ENCODE measurements at places on chromosomes 13 and 19.
A peak's percentile ranks its signal among the peaks of the same experiment; 100 is the strongest.

GRCh38 chr19:21127898-21128297 lies 13.9 kb upstream of the ZNF431 start:
- no peak for DNase-seq

DNA sequence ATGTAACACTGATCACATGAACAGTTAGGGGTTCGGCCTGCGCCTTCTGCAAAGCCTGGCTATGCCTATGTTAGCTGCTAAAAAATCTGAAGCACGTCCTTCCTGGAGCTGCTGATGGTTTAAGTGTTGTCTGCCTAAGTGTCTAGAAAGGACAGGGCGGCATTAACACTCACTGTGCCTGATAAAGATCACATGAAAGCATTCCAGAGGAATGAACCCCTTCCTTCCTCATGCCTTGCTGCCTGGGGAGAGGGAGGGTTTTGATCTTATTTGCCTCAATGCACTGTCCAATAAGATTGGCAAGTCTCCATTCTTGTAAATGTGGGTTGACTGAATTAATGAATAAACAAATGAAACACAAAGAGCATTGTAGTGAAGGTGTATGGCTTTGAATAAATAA lies 5.2 kb downstream of the DOCK9 start:
- DNase-seq = no peak

DNA sequence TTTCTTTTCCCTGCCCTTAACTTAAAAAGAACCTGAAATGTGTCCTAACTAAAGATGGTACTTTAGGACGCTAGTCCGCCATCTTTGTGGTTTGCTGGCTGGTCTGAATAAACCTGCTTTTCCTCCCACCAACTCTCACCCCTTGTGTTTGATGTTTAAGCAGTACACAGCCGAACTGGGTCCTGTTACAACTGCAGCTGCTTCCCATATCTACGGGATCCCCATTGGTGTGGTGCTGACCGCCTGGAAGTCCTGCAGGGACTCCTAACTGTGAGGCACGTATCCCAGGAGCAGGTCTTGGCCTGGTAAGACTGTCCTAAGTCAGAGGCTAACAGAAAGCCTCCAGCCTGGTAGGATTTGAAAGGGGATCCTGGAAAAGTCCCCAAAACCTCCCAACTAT lies 40.9 kb upstream of the VSTM2B start:
- no peak for DNase-seq

DNA sequence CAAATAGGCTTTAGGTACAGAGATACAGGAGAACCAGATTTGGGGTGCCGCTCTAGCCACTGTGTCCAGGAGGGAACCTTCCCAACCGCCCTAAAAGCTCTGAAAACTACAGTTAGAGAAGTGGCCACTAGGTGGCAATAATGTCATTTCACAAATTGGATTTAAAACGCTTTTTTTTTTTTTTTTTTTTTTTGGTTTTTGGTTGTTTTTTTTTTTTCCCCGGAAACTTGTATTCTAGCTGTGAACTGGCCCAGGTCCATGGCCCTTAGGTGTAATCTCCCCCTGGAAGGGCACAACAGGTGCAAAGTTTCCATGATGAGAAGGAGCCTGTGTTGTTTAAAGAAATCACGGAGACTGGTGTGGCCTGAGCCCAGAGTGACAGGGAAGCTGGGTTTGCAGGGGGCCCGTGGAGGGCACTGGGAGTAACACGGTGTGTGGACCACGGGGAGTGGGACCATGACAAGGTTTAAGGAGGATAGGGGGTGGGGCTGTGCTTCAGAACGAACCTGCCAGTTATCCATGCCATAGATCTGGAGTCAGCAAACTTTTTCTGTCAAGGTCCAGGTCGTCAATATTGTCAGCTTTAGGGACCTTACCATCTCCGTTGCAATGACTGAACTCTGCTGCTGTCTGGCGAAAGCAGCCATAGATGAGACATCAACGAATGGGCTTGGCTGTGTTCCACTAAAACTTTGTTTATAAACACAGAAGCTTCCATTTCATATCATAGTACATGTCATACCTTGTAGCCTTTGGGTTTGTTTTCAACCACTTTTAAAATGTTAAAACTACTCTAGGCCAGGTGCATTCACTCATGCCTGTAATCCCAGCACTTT lies 10.1 kb downstream of the OR1I1 start:
- no peak for DNase-seq

DNA sequence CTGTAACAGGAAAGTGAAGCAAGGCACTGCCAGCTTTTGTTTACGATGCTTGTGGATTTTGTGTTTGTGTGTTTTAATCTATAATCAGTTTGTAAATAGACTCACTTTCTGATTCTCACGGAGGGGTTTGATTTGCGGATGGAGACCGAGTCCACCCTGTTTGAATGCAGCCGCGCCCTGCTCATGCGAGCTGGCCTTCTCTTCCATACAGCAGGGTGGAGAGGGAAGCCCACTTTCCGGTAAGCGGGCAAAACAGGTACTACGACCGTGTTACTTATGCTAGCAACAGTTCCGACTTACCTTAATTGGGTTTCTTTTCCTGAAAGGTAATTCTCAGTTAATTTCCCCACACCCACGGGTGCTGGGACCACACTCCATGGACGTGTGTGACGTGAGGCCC lies 33.1 kb downstream of the ADPRHL1 start:
- no peak for DNase-seq

- DNase-seq = no peak
These were observed 513.6 kb downstream of the IRS2 start for GRCh38 chr13:109272595-109273325.

- DNase-seq = no peak
These were observed 55.1 kb downstream of the SLAIN1 start for GRCh38 chr13:77752512-77753069.

- no peak for DNase-seq
These were observed 426 bp downstream of the KLC3 start for GRCh38 chr19:45340899-45341453.

DNA sequence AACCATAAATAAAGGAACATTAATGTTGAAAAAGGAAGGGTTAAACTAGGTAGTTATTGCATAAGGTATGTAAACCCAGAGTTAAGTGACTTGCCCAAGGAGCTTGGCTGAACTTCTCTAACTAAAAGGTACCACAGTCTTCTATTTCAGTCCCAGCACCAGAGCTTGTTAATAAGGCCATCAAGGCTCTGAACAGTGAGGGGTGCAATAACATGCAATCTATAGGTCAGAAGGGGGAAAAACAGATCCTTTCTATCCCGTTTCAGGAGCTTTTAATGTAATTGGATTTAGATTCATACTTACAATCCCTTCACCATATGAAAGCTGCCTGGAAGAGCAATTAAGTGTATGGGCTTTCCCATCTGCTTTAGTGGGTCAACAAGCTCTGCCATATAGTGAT lies 441.5 kb upstream of the SPRY2 start:
- no peak for DNase-seq

GRCh38 chr19:42052241-42052863 lies 17.7 kb downstream of the GRIK5 start:
- no peak for DNase-seq

- DNase-seq = no peak
These were observed 197.1 kb downstream of the VWA8 start for GRCh38 chr13:41763782-41764181.

DNA sequence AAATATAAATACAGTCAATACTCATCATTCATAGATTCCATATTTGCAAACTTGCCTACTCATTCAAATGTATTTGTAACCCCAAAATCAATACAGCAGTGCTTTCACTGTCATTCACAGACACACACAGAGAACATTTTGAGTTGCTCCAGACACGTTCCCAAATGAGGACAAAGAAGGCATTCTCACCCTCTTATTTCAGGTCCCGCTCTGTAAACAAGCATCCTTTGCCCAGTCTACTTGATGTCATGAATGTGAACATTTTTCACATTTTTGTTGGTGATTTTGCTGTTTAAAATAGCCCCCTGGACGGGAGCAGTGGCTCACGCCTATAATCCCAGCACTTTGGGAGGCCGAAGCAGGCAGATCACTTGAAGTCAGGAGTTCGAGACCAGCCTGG lies 15.5 kb downstream of the C19orf47 start:
- DNase-seq = no peak

DNA sequence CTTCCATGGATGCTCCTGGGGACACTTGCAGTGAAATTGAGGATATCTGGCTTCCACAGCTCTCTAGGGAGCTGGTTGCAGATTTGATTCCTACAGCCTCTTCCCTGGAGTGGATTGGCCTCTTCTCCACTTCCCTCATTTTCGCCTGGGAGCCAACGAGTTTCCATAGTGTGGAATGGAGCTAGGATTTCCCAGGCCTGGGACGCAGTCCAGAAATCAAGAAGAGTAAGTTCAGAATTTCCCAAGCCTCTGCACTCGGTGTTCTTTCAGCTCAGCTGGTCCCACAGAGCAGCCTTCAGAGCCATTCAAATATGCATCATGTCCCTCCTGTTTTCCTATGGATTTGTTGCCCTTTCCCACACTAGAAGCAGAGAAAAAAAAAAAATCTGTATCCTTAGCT lies 68.2 kb downstream of the RAP2A start:
- no peak for DNase-seq

DNA sequence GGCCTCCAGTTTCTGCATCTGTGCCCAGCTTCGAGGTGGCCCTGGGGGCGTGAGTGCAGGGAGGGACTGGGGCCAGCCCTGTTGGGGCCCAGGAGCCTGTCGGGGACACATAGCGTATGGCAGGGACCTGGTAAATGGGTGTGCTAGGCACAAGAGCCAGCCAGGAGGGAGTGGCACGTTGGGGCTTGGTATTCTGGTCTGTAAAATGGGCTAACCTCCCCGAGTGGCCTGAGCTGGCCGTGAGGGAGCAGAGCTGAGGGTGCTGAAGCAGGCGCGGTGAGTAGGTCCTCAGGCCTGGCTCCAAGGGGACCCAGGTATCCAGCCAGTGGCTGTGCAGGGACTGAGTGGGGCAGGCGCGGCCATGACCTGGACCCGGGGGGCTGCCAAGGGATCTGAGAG lies 4.3 kb downstream of the PTOV1 start:
- no peak for DNase-seq

GRCh38 chr13:45518525-45519245 lies 53.9 kb downstream of the COG3 start:
- DNase-seq = no peak

DNA sequence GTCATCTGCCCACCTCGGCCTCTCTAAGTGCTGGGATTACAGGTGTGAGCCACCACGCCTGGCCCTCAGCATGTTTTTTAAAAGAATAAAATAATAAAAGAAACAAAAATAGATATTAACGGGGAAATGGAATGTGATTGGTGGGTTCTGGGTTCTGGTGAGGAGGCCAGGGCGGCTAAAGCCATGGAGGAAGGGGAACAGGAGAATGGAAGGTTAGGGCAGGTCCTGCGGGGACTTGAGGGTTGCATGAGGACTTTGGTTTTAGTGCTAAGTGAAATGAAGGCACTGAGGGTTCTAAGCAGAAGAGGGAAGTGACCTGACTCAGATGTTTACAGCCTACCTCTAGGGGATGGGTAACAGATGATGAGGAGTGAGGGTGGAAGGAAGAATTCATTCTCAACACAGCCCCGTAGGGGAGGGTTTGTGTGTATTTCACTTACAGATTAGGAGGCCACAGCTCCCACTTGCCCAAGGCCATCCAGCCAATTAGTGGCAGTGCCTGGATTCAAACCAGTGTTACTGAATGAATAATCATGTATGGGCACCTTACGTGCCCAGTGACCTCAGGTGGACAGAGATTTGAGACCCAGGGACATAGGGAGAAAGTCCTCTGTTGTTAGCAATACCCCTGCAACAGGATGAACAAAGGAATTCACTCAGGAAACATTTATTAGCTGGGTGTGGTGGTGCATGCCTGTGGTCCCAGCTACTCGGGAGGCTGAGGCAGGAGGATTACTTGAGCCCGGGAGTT lies 6.7 kb upstream of the MRPL4 start:
- no peak for DNase-seq

GRCh38 chr13:83730674-83731073 lies 151.6 kb downstream of the SLITRK1 start:
- no peak for DNase-seq

DNA sequence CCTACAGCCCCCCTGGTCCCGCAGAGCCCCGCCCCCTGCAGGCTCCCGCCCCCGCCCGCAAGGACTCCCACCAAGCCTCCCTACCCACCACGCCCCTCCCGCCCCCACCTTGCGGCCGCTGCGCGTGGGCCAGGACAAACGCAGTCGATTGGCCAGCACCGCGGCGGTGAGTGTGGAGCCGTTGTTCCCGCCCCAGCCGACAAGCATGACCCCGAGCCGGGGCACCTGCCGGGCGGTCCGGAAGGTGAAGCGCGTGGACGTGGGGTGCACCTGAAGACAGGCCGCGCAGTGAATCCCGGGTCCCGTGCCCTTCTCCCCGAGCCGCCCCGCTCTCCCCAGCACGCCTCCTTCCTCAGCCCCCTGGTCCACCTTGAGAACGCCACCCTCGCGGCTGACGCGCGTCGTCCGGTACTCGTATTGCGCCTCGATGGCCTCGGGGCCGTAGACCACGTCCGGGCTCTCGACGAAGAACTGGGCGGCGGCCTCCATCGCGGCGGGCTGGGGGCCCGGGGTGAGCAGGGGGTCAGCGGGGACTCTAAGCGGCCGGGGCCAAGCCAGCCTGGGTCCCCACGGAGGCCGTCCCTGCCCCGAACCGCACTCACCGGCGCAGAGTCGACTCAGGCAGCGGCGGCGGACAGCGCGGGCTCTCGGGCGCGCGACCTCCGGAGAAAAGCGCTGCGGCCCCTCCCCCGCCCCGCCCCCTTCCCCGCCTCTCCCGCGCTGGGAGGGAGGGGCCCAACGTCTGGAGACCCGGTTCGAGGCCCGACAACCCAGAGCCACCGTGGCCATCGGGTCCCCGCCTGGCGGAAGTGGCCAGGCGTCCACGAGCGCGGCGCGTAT lies at the start of gene ISYNA1:
Gene ISYNA1, minus strand, starts transcription at position 643 of the 840 bp plus-strand sequence. Its CDS starts 154 bp downstream, at position 489.
- peak; percentile 71 for DNase-seq

GRCh38 chr19:2553510-2553909 lies 77.6 kb downstream of the GADD45B start:
- DNase-seq = no peak

DNA sequence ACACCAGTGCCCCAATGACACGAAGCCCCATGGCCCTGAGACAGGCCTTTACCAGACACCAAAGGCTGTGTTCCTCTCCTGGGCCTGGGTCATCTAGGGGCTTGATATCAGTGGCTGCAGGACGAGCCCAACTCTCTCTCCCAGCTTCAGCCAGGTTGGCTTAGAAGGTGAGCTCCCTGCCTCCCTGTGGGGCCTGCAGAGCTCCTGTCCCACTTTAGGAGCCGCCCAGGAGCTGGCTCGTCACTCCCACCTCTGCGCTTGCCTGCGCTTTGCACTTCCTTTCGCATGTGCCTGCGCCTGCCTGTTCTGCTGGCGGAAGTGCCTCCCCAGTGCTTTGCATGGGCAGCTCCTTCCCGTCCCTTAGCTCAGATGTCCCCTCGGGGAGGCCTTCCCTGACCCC lies 4.9 kb downstream of the CALM3 start:
- DNase-seq = no peak

DNA sequence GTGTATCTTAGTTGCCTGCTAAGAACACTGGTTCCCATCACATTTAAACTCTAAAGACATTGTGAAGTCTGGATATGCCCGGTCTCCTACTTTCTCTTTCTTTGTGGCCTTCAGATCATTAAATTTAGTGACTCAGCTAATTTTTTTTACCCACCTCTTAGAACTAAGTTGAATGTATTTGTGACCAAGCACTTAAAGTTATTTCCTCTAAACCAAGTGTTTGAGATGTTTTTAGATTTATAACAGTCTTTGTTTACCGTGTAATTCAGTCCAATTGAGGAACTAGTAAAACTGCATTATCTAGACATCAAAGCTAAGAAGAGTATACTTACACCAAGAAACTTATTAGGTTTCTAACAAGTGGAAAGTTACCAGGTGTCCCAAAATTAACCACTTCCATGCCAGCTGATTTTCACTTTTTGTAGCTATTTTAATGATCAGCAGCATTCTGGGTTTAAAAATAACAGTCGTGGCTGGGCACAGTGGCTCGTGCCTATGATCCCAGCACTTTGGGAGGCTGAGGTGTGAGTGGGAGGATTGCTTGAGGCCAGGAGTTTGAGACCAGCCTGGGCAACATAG lies 53.1 kb downstream of the ARHGAP35 start:
- no peak for DNase-seq

GRCh38 chr19:47447470-47448359 lies 24.0 kb downstream of the SLC8A2 start:
- DNase-seq = peak; percentile 48
